ENCODE measurements at places on chromosomes 4 and X. TPM values are rescaled to one million over a fixed set of nuclear protein-coding genes. Genes with fewer than 3 reads are reported as not detected.

DNA sequence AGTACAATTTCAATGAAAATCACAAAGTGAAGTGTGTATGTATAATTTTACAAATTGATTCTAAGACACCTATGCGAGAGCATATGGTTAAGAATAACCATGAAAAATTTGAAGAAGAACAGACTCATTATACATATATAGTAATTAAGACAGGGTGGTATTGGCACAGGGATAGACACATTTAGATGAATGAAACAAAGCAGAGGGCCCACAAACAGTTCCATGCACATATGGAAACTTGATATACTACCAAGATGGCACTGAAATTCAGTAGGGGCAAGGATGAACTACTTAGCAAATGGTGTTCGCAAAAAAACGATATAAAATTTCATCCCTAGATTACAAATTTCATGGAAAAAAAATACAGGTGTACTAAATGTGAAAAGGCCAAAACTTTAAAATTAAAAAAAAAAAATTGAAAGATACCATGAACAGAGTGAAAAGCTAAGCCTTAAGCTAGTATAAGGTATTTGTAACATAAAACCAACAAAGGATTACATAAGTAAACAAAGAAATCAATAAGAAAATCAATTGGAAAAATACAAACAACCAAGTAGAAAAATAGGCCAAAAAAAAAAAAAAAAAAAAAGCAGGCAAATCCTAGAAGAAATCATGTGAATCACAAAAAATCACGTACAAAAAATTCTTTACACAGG lies 85.4 kb downstream of the RASL11B start:
- no peak for DNase-seq

DNA sequence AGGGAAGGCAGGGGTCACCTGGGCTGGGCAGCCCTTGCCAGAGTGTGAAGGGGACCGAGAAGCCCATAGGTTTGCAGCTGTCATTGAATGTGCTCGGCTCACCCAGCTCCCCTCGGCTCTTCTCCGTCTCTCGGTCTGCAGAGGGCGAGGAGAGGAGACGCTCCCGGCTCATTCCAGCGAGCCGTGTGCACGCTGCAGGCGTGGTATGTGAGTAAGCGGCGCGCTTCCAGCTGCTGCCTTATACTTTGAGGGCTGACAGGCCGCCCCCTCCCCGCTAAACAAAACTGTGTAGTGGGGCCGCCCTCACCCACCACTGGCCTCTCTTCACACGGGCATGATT lies 23.0 kb upstream of the BCORL1 start:
- DNase-seq = no peak

- DNase-seq = no peak
Observed at GRCh38 chr4:153808175-153808574, 19.3 kb upstream of the SFRP2 start.

- no peak for DNase-seq
Observed at GRCh38 chr4:121376097-121376496, 4.7 kb downstream of the QRFPR start.

DNA sequence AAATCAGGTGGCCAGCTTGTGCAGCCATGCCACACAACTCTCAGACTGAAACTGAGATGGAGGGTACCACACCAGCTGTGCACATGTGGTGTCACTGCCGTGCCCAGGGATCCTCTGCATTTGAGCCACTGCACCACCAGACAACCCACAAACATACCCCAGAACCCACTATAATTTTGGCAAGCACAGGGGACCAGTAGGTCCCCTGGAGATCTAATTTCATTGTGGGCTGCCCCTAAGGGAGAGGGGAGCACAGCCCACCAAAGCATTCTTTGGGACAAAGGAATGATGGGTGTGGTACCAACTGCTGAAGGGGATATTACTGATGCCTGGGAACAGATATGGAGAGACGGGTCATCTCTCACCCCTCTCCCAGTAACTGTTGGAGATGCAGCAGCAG lies 140.9 kb downstream of the EFHC2 start:
- DNase-seq = no peak

DNA sequence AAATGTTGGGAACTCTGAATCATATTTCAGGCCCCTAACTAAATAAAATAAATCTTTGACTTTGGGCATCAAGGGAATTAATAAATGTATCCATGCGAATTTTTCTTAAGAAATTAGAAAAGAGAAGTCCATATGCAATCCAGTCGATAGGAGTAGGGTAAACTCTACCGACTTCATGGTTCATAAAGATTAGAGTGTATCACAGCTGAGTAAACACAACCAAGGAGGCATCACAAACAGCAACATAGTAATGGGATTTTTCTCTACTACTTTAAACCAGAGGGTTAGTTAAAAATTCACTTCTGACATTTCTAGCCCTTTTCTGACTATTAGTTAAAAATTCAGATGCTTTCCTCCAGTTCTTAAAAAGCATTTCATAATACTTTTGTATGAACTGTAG lies 19.9 kb downstream of the SEPTIN11 start:
- no peak for DNase-seq

GRCh38 chr4:26197018-26197779 lies 123.6 kb upstream of the RBPJ start:
- no peak for DNase-seq

DNA sequence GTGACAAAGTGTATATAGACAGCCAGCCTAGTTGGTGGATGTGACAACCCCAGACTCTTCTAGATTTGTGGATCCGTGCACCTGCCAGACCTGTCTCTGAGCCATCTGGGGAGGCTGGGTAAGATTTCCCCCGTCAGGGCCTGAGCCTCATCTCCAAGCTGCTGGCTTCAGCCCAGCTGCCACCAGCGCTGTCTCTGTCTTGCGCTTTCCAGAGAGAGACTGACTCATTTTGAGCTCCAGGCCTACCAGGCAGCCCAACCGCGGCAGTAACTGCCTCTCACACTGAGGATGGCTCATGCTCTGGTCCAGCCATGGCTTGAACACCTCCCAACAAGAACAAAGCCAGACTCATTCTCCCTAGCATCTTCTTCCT lies 26.4 kb downstream of the NOP14 start:
- no peak for DNase-seq

- DNase-seq = no peak
Observed at GRCh38 chrX:12988797-12989196, 13.9 kb downstream of the TMSB4X start.

DNA sequence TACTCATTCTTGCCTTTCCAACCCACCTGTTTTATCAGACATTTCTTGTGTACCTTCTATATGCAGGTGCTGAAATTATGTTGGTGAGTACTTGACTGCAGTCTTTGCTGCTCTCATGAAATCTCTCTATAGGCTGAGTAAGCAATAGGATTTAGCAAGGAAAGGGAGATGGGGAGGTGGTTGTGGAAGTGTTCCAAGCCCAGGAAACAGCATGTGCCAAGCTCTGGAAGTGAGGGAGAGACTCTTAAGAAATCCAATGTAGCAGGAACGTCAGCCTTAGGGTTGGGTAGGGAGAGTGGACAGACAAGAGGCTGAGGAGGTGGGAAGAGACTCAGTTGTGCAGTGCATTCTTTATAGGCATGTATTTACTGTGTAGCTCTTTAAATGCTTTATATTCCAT lies 5.6 kb downstream of the SEPTIN11 start:
- no peak for DNase-seq

GRCh38 chrX:12234534-12235329 lies 96.5 kb downstream of the FRMPD4 start:
- DNase-seq = no peak

- no peak for DNase-seq
Observed at GRCh38 chr4:102760645-102761295, at the start of gene MANBA. TSS of gene MANBA (minus strand) at chr4:102760968. CDS start at chr4:102760894, 74 bp downstream.

GRCh38 chr4:123315617-123316016 lies 81.0 kb upstream of the SPRY1 start:
- DNase-seq = no peak

- DNase-seq = no peak
Observed at GRCh38 chr4:10096201-10096977, 20.2 kb downstream of the WDR1 start.

- DNase-seq = no peak
Observed at GRCh38 chrX:72107320-72107719, 24.4 kb downstream of the RTL5 start.

GRCh38 chr4:73990988-73991741 lies 3.2 kb upstream of the PPBP start:
- no peak for DNase-seq

DNA sequence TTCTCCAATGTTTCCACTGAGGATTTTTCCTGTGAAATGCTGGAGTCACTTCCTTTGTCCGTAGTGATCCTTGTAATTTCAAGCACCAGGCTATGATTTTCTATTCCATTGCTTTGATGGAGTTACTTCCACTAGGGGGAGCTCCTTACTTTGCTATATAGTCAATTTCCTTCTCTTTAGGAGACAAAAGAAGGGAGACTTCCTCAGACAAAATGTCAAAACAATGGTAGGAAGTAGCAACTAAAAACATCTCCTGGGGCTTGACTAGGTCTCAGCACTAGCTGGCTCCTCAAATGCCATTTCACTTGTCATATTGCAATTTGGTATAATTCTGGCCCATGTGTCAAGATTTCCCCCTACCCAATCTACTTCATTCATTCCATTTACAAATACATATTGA lies 24.1 kb downstream of the ZCCHC12 start:
- DNase-seq = no peak

GRCh38 chrX:107445146-107445545 lies 4.3 kb upstream of the FRMPD3 start:
- no peak for DNase-seq

GRCh38 chr4:110508827-110509710 lies 33.1 kb downstream of the ENPEP start:
- no peak for DNase-seq

DNA sequence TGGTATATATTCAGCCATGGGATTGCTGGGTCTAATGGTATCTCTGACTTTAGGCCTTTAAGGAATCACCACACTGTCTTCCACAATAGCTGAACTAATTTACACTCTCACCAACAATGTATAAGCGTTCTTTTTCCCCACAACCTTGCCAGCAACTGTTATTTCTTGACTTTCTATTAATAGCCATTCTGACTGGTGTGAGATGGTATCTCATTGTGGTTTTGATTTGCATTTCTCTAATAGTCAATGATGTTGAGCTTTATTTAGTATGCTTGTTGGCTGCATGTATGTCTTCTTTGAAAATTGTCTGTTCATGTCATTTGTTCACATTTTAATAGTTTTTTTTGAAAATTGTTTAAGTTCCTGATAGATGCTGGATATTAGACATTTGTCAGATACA lies 235.2 kb downstream of the HEPH start:
- DNase-seq = no peak

DNA sequence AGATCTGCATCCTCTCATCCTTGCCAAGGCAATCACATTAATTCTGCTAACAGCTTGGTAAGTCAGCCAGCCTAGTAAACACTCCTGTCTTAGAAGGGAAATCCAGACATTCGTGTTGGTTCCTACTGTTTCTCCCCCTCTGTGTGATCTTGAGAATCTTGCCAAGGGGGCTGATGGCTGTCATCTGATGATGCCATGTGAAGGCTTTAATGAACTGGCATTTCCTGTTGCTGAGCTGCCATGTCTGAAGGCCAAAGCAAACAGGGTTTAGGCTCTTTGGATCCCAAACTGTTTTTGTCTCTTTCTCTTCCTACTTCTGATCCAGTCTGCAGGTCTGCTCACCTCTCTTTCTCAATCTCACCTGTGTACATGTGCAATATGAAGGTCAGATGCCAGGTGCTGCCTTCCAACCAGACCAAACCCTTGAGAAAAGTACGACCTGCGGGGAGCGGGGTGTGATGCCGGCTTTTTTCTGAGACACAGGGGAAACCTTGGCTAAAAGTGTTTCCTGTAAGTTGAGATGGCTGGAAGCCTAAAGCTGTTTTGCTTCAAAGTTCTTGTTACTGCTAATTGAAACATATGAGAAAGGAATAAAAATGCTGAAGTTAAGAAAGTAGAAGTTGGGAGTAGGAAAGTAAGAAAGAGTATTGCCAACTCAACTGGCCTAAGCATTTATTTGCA lies 532.9 kb downstream of the ANKRD50 start:
- DNase-seq = no peak

GRCh38 chrX:42933187-42933586 lies 155.2 kb upstream of the PPP1R2C start:
- no peak for DNase-seq

DNA sequence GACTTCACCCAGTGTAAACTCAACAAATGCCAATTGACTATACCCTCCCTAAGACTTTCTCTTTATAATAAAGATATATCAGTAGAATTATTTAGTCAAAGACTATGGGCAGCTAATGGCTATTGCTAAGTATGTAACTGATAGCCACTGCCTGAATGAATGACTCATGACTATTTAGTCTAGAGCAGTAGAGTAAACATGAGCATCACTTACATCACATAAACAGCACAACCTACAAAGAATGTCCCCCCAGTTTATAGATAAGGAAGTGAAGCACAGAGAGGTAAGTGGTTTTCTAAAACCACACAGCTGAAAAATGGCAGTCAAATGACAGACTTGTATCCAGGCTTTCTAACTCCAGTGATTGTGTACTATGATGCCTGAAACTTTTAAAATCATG lies 507.0 kb downstream of the PPARGC1A start:
- DNase-seq = no peak

GRCh38 chrX:128106630-128107029 lies 54.4 kb upstream of the ACTRT1 start:
- DNase-seq = no peak

GRCh38 chr4:95552942-95553550 lies 4.3 kb upstream of the UNC5C start:
- DNase-seq = no peak

- DNase-seq = no peak
Observed at GRCh38 chr4:186039697-186040096, 29.3 kb upstream of the TLR3 start.

- DNase-seq = no peak
Observed at GRCh38 chr4:153814789-153815188, 25.9 kb upstream of the SFRP2 start.

DNA sequence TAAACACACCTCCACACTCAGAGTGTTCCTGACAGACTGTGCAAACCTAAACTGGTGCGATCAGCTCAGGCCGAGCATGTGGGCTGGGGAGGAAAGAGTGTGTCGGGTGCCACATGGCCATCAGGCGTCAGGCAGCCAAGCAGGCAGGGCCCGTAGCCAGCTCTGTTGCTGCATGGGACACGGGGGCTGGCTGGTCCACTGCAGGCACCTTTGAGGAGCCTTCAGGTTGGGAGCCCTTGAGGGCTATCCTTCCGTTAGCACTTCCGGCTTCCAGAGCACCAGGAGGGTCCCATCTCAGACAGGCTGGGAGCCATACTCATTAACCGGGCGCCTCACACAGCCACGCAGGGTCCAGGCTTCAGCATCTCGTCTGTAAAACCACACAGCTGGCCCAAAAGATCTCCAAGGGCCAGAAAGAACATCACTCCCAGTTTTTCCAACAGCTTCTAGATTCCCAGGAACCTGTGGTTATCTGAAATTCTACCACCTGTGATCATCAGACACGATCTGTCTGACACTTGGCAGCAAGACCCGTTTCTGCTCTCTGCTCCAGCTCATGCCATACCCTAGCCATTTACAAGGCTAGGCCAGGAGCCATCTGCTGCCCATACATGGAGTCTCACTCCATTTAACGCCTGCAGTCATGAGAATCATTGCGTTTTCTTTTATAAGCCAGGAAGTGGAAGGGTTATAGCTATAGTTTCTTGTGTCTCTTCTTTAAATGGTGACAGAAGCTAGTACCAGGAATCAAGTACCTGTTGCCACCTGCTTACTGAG lies 87.5 kb downstream of the NSUN7 start:
- DNase-seq = no peak

The GABRA4 gene
- total RNA-seq = not detected

The USP26 gene
- not detected for total RNA-seq

The SYNPO2 gene
- total RNA-seq = 2,783 TPM
